Glutamatergic neuron (in vitro differentiated cells): ENCODE measurements at places on chromosomes 12 and 14. TPM values are rescaled to one million over a fixed set of nuclear protein-coding genes. Genes with fewer than 3 reads are reported as not detected.

GRCh38 chr14:53047307-53048069 is 96.6 kb upstream of the FERMT2 start:
- no peak overlapping the region for H3K27ac ChIP-seq
- no peaks in the 10 kb centered on the region for H3K27me3 ChIP-seq
- H3K4me1 ChIP-seq, result peaks cover 5% of the 10 kb centered on the region
- no peak overlapping the region for H3K4me3 ChIP-seq
- no peak for DNase-seq
- H3K36me3 ChIP-seq, result no peaks in the 10 kb centered on the region

The LRFN5 gene
- total RNA-seq, result 7.3 TPM

DNA sequence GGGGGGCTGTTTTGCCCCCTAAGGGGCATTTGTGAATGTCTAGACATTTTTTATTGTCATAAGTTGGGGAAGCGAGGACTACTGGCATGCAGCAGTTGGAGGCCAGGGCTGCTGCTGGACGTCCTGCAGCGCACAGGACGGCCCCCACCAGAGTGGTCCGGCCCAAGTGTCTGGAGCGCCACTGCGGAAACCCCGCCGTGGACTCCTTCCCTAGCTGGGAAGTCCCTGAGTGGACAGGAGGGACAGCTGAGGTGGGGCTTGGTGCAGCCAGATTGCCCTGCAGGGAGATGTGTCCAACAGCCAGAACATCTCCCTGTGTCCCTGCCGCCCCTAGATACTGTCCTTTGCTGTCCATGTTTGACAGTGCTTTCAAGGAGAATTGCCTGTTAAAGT is 5.5 kb downstream of the CKB start:
- peak overlapping the region; percentile 64 for H3K27ac ChIP-seq
- no peaks in the 10 kb centered on the region for H3K36me3 ChIP-seq
- DNase-seq, result no peak

GRCh38 chr12:114263056-114263805 is 142.7 kb downstream of the TBX5 start:
- H3K27me3 ChIP-seq, result no peaks in the 10 kb centered on the region
- no peak overlapping the region for H3K27ac ChIP-seq
- DNase-seq, result no peak
- peaks cover 7% of the 10 kb centered on the region for H3K4me1 ChIP-seq
- no peak overlapping the region for H3K4me3 ChIP-seq

The SSPN gene
- total RNA-seq, result 0.91 TPM
